ENCODE measurements at places on chromosomes 13 and 19.

- DNase-seq: no peak
Observed at GRCh38 chr13:77860507-77860981, 58.1 kb downstream of the EDNRB start.

- DNase-seq: no peak
Observed at GRCh38 chr19:13172346-13173138, 22.3 kb downstream of the IER2 start.

GRCh38 chr19:49497047-49497788, 984 bp downstream of the RPS11 start:
- no peak for DNase-seq

GRCh38 chr19:17125728-17126677, 50.4 kb downstream of the MYO9B start:
- peak; percentile 63 for DNase-seq

DNA sequence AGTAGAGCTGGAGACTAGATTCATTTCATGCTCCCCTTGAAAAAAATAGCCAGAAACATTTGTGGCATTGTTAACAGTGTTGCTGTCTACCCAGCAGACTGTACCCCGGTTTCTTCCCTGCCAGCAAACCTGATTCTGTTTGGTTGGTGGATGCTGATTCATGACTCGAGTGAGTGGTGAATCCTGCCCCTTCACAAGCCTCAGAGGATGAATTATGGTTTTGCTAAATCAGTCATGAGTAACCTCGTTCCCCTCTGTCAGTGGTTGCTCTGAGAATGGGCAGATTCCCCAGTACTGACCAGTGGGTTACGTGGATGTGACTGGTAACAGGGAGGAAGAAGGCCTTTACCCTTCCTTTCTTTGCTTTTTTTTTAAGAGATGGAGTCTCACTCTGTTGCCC, 10.1 kb downstream of the NLRP12 start:
- DNase-seq: no peak

DNA sequence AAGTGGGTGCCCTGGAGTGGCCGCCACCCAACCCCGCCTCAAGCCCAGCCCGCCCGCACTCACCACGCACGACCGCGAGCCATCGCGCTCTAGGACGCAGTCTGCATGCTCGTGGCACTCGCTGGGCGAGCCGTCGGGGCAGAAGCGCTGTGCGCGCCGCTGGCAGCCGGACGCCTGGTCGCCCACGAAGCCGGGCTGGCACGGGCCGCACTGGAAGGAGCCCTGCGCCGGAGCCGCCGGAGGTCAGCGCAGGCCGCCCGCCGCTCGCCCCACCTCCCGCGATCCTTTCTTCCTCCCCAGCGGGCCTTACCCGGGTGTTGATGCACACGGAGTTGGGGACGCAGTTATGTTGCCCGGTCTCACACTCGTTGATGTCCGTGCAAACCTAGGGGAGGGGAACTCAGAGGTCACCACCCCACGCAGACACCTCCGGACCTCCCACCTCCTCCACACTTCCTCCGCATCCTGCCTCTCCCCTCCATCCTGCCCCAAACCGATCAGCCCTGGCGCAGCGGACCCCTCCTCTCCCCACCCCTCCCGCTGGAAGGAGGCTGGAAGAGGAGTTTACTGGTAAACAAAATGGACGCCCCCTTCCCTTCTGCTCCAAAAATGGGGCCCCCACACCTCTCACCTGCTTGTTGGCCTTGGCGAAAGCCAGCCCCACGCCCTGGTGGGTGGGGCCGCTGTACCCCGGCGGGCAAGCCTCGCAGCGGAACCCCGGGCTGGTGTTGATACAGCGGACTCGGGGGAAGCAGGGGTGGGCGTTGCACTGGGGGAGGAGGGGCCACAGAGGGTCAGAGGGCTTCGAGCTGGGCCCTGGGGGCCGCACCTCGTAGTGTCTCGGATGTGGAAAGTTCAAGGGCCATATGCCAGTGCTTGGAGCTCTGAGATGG, 2.3 kb downstream of the COMP start:
- DNase-seq: no peak

GRCh38 chr19:1360126-1360817, 23.4 kb upstream of the NDUFS7 start:
- no peak for DNase-seq

- DNase-seq: no peak
Observed at GRCh38 chr13:30898678-30899241, 7.3 kb upstream of the MEDAG start.

- DNase-seq: no peak
Observed at GRCh38 chr19:17842663-17843291, 5.0 kb downstream of the JAK3 start.

DNA sequence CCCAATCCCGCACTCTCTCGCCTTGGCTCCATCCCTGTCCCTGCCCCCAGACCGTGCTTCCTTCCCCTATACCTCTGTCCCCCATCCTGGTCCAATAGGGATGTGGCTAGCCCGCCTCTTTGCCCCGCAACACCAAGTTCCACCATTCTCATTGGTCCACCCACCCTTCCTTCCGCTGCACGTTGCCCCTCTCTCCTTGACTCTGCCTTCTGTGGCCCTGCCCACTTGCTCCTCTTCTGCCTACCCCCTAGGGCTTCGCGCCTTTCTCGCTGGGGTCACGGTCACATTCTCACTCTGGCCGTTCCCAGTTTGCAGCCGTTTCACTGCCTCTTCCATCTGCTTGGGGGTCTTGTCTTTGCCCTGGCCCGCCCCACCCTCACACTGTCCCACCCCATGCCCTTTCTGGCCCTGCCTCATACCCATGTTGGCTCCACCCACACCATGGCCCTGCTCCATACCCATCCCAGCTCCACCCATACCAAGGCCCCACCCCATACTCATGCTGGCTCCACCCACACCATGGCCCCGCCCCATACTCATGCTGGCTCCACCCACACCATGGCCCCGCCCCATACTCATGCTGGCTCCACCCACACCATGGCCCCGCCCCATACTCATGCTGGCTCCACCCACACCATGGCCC, 4.5 kb upstream of the ARHGAP45 start:
- DNase-seq: no peak

DNA sequence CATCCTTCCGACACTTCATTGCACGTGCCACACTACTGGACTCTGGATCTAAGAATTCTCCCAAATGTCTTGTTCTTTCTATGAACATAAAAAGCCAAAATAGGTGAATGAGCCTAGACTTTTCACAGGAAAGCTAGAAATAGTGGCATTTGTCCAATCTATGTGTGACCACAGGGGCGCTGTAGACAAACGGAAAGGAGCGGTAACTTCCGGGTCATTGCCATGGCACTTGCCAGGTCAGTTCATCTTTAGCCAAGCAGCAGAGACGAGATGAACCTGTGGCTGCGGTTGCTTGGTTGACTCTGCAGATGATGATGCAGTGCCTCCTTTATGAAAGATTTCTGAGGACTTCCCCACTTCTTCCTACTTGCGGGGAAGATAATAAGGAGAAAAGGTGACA, 65.6 kb downstream of the ADGRE1 start:
- no peak for DNase-seq

DNA sequence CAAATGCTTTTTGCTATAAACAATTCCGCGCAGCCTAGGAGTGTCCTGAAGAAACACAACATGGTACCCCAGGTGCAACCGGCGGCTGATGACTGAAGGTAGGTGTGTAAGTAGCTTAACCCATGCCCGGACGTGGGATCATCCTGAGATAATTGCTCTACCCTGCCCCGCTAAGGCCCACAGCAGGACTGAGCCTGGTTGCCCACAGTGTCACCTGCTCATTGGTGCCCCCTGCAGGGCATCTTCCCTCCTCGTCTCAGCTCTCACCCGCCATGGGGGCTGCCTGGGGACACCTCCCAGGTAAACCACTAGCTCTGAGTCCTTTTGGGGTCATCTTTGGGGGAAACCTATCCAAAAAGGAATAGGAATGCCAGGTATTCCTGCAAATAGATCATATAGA, 22.3 kb downstream of the TMEM161A start:
- DNase-seq: no peak

DNA sequence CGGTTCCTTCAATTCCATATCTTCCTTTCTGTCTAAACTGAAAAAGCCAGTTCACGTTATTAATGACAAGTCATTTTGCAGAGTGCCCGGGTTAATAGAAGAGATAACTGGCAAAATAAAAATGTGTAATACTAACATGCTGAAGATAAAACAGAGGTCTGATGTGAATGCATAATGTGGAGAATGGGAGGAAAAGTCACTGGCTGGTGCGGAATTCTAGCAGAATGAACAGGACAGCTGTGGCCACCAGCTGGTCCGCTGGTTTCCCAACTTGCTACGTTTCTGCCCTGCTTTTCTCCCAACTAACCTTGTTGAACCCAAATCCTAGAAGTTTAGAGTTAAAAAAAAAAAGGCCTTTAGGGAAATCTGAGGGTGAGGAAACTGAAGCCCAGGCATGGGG, 42.4 kb downstream of the PCDH8 start:
- no peak for DNase-seq

DNA sequence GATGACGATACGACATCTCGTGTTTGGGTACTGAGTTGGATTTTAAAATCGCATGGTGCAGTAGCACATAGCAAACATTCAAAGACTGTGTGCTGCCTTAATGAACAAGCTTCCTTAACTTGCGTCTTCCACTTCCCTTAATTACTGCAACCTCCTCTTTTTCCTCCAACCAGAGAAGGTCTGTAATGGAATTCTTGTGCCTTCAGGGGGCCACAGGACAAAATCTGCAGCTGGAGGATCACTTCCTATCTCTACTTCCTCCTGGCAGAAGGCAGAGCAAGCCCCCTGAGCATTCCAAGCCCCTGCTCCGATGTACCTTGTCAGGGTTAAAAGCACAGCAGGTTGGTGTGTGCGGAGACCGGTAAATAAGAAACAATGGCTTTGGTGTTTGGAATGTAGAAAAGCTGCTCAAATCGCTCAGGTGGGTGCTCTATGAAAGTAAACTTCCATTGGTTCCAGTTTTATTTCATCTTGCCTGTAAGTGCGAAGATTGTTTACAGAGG, 151.3 kb upstream of the UQCRFS1 start:
- DNase-seq: no peak

DNA sequence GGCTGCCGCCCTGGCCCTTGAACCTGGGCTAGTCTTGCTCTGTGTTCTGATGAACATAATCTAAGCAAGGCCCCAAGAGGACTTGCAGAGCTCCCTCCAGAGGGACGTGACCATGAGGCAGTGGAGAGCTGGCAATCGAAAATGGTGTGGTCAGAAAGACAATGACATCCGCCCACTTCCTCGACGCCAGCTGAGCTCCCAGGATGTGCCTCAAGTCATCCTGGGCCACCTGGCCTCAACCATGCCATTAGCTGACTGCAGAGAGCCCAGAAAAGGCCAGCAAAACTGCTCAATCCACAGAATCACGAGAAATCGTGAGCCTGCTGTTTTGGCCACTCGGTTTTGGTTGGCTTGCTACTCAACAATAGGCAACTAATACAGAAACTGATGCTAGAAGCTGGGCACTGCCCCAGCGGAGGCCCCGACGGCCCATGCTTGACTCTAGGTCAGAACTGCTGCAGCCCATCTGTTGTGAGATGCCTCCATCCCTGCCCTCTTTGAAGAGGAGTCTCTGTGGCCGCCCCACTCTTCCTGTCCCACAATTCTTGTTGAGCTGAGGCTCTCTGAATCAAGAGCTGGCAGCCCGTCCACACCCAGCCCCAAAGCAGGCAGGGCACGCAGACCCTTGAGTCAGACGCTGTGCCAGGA, 53.3 kb downstream of the STK24 start:
- no peak for DNase-seq

- peak; percentile 81 for DNase-seq
Observed at GRCh38 chr19:48588670-48589401, 17.7 kb upstream of the SPACA4 start.

- DNase-seq: no peak
Observed at GRCh38 chr13:61286148-61286745, 129.4 kb downstream of the PCDH20 start.

DNA sequence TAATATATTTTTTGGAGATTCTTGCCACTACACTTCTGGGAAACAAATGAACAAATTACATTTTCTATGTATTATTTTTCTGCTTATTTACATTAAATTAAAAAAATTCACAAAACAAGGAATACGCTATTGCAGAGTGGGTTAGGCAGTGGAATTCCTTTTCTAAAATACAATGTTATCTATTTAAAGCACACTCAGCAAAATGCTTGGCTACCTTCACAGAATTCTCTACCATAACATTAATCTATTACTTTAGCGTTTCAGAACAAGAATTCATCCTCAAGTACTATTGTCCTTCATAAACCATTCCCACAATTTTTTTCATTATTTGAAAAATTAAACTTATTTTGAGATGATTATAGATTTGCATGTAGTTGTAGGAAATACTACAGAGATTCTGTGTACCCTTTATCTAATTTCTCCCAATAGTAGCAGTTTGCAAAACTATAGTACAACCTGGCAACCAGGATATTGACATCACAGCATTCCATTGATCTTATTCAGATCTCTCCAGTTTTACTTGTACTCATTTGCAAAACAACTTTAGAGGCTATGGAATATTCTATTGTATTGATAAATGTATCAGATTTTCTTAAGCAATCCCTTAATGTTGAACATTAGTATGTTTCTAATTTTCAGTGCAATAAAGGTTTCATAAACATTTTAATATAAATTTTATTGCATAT, 120.9 kb downstream of the DLEU7 start:
- DNase-seq: no peak

DNA sequence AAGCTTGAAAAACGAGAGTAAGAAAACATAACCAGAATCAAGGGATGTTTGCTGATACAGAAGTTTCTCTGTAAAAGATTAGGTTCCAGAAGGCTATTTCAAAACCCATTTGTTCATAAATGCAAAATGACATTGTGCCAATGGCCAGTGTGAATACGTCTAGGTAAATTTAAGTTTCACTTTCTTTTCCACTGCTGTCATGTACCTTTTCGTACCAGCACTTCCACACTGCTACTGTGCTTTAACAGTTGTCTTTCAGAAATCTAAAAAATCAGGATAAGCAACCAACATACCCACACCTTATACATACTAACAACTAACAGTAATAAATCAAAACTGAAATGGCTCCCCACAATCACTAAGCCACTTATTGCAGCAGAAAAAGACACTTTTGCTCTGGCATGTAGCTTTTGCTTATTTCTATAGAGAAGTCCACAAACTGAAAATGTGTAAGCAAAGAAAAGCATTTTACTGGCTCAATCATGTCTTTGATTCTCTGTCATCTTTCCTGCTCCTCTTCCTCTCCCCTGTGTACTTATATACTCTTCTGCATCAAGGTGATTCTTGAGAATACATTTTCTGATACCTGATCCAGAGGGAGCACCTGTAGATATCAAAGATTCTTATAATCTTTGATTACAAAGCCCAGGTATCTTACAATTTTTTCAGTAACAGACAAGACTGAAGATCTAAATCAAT, 34.3 kb downstream of the ELF1 start:
- DNase-seq: no peak

DNA sequence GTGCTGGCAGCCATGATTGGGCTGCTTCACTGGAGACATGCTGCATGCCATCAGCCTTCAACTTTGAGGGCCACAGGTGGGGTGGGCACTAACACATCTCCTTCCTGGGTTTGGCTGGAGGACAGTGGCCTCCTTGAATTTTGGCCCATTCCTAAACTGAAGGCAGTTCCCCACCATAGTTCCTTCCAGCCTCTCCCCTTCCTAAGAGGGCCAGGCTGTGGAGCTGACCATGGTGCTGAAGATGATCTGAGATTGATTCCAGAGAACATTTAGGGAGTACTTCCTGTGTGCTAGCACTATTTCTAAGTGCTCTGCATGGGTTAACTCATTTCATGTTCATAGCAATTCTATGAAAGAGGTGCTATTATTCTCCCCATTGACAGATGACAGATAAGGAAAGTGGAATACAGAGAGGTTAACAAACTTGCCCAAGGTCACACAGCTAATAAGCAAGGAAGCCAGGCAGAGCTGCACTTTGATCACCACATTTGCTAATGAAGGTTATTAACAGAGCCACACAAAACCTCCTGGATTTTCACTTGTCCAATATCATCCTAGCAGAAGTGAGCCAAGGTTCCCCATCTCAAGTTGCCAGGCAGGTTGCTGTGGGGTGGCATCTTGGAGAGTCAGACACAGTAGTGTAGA, 175.3 kb downstream of the ZIC5 start:
- DNase-seq: no peak

Measured in dorsolateral prefrontal cortex (tissue), 122 donors.